Diencephalon (tissue), 1 donor: ENCODE measurements at places on chromosomes 4 and X. TPM values are rescaled to one million over a fixed set of nuclear protein-coding genes. Genes with fewer than 3 reads are reported as not detected.

TCEAL7 gene
- total RNA-seq, result 155 TPM

NSD2 gene
- total RNA-seq, result 118 TPM

NKX1-1 gene
- total RNA-seq, result not detected

RGS12 gene
- 70.4 TPM for total RNA-seq

CYSLTR1 gene
- 1.6 TPM for total RNA-seq

HS3ST1 gene
- total RNA-seq, result 7.4 TPM

NEUROG2 gene
- 1.6 TPM for total RNA-seq

NSUN7 gene
- 12.9 TPM for total RNA-seq

PCDH10 gene
- 173 TPM for total RNA-seq

NOA1 gene
- total RNA-seq, result 14.1 TPM

DMRTC1B gene
- total RNA-seq, result 2.5 TPM

TMEM31 gene
- total RNA-seq, result not detected
